ENCODE measurements at places on chromosomes 16 and 17.

DNA sequence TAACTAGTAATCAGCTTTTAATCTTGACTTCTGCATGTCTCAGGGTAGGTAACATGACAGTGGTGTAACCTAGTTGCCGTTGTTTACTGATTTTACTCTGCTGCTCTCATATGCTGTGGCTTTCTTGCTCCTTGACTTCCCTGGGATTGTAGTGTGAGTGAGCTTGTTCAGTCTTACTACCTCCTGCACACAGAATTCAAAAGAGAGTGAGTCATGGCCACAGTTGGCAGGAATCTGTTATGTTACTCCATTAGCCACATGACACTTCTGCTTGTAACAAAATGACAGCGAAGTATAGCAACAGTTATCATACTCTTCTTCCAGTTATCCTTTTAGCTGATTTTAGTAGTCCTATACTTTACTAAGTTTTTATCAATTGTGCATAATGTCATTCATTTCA is 18.8 kb downstream of the TNRC6A start:
- DNase-seq, result peak; percentile 78

- DNase-seq, result no peak
These were observed 11.4 kb downstream of the MYLK3 start for GRCh38 chr16:46736695-46737094.

- DNase-seq, result no peak
These were observed 96.5 kb downstream of the SDK2 start for GRCh38 chr17:73547790-73548189.

DNA sequence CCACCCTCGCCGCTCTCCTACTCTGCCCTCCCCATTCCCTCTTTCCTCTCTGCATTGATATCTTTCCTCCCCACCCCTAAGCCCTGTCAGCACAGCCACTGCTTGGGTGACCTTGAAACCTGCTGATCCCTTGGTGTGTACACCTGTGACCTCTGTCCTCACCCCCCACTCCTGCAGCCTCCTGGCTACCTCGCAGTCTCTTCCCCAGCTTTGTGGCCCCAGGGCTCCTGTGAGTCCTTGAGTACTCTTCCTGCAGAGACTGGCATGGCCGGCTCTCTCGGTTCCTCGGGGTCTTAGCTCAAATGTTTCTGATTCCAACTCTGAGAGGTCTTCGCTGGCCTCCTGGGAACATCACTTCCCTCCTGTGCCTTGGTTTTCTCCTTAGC is 31.7 kb downstream of the ADCY7 start:
- no peak for DNase-seq

GRCh38 chr16:46822270-46822669 is 8.7 kb downstream of the C16orf87 start:
- DNase-seq, result no peak

DNA sequence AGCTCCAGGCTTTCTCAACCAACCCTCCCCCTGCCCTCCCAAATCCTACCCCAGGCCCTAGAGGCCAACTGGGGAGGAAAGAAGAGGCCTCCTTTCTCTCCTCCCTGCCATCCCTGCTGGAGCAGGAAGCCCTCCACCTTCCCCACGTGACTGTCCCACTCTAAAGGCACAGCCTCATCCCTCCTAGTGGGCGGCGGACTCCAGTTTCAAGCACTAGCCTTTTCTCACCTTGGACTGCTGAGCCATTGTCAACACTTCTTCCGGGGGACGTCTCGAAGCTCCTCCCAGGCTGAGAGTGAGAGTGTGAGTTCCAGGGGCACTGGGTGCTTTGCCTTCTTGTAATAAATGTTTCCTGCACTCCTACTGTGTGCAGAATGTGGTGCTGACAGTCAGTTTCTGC is 21.4 kb upstream of the IRX6 start:
- DNase-seq, result no peak

GRCh38 chr16:22765479-22765878 is 48.5 kb upstream of the HS3ST2 start:
- no peak for DNase-seq

DNA sequence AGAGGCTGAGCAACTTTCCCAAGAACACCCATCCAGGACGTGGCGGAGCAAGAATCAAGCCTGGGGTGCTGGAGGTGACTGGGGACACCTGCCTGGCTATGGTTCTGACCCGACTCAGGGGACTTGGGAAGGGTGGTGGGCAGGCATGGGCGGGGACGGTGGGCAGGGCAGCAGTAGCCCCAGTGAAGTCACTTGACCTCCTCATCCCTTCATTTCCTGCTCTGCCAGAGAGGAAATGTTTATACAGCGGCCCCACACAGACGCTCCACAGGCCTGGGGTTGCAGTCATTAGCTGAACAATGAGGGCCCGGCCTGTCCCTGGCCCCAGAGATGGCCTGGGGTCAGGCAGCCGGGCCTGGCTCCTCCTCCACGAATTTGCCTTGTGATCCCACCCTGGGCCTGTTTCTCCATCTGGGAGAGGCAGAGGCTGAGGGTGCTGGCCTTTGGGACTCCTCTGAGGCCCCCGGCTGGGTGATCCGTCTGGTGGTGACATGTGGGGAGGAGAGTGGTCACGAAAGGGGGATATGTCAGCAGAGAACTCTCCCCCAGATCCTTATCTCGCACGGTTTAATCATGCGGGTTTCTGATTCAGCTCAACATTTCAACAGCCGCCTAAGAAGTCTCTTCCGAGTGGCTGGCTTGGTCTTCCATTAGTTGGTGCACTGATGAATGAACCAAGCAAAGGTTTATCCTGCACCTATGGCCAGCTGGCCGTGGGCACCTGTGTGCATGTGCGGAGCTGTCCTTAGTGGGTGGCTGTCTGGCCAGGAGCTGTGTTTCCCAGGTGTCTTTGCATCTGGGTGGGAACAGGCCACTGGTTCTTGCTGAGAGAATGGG is 175.9 kb downstream of the IRF8 start:
- no peak for DNase-seq

GRCh38 chr16:50270510-50271147 is 4.3 kb downstream of the ADCY7 start:
- DNase-seq, result no peak

DNA sequence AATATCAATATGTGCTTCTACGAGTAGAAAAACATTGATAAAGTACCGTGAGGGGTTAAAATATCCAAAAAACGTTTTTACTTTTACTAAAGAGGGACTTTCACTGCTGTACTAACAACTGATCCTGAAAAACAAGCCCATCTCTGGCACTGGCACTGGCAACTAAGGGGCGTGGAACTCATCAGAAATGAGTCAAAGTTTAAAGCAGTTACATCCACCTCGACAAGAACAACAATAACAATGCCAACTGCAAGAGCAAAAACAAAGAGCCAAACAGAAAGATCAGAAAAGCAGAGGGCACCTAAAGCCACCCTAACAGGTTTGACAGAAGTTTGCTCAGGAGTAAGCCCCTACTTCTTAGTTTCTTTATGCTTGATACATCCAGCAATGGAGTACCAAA is 13.1 kb downstream of the MBTPS1 start:
- DNase-seq, result no peak

DNA sequence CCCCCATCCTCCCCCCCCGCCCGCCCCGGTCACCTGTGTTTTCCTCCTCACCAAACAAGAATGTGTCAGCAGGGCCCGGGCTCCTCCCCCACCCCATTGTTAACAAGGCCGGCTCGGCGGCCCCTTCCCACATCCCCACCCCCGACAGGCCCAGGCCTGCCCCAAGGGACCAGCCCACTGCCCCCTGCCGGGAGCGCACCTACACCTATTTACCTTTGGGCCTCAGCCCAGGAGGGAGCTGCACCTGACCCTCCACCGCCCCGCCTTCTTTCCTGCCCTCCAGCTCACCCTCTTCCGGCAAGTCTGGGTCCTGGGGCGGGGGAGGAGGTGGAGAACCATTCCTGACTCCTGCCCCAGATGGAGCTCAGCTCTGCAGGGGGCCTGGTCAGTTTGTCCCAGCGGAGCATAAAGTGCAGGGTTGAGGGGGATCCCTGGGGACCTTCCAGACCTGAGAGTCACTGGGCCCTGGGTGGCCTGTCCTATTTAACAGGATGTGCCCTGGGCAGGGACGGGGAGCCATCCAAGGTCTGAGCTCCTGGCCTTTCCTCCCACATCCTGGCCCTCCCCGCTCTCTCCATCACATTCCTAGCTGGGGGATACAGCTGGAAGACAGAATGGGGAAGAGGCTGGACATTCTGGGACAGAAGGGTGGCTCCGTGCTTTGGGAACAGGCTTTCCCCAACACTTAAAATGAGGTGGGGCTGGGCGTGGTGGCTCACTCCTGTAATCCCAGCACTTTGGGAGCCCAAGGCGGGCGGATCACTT is 8.3 kb downstream of the FOXJ1 start:
- no peak for DNase-seq

DNA sequence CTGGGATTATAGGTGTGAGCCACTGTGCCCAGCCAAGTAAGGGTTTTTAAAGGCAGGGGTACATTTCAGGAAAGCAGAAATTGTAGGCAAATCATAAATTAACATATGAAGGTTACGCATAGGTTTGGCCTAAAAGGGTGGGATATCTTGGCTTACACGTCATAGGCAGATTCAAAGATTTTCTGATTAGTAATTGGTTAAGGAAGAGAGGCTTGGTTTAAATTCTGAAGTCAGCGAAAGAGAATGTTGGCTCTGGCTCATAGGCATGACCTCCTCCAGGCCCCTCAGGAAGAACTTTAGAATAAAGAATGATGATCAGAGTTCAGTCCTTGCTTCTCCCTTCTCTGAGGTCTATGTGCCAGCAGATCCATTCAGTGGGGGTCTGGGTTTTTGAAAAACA is 124.8 kb upstream of the RBBP6 start:
- no peak for DNase-seq

DNA sequence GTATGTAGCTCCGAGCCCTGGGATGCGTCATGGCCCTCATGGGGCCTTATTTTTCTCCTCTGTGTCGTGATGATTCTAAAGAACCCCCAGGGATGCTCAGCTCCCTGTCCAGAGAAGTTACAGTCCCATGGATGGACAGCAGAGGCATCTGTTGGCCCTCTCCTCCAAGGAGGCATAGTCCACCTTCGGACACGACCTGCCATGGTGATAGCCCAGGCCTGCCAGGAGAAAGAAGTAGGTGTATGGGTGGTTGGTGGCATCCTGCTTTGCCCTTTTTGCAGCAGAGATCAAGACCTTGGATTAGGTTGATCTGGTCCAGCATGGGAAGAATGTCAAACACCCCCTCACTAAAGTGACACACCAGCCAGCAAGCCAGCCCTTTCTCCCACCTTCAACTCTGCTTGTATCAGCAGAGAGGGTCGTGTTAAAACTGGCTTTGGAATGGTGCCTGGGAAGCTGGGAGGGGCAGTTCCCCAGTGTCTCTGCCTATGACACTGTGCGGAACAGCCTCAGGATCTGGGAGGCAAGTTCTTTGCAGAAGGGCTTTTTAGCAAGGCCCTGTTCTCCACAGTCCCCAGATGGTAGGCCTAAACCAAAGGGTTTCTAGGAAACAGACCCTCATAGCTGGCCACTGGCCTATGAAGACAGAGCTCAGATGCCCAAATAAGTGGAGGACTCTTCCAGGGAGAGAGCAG is 259.9 kb upstream of the RPL38 start:
- DNase-seq, result no peak

- DNase-seq, result no peak
These were observed 7.9 kb downstream of the PRSS54 start for GRCh38 chr16:58286769-58287433.

GRCh38 chr17:21164216-21164615 is 37.5 kb downstream of the DHRS7B start:
- DNase-seq, result no peak

- DNase-seq, result no peak
These were observed 358.4 kb upstream of the CDH5 start for GRCh38 chr16:66008136-66008535.
